ENCODE measurements at places on chromosomes 16 and 17.
A peak's percentile ranks its signal among the peaks of the same experiment; 100 is the strongest.

GRCh38 chr16:89194340-89195311 lies 5.7 kb downstream of the SLC22A31 start:
- DNase-seq = peak; percentile 24

DNA sequence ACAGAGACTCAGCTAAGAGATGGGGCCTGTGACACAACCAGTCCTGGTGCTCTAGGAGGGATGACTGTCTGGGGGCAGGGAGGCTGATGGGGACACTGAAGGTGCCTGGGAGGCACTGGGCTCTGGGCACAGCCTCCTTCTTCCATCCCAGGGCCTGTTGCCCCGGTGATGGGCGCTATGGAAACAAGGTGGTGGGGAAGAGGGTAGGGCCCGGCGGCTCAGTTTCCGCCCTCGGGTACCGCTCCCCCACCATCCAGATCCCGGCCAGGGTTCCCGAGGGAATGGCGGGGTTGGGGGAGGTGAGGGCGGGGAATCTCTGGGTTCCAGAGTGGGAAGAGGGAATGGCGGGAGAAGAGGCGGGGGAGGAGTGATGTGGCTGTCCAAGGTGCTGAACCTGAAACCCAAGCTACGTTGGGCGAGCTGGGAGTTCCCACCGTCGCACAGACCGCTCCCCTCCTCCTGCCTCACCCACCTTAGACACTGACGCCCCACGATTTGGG lies 981 bp downstream of the KCNH4 start:
- no peak for DNase-seq

DNA sequence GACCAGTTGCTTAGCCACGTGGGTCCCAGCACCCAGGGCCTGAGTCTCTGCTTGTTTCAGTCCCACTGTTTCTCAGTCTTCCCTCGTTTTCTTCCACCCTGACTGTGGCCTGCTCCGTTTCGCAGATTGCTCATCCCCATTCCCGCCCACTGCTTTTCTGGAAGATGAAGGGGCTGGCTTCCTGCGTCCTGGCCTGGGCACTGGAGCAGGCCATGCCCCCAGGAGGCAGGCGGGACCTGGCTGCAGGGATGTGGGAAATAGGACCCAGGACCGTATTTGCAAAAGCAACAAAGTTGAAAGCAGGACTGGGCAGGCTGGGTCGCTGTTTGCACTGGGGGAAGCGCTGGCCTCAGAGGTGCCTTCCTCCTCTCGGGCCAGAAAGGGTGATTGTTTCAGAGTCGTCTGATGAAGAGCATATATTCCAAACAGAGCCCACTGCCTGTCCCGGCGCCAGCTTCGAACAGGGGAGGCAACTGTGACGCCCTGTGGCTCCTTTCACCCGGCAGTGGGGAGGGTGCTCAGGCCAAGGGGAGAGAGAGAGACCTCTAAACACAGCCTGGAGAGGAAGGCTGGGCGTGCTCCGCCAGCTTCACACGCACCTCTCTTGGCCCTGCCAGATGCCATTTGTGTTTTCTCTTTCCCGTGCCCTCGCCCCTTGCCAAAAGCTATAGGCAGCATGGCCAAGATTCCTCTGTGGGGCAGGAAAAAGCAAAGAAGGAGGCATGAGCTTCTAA lies 108.6 kb downstream of the CMIP start:
- DNase-seq = no peak

DNA sequence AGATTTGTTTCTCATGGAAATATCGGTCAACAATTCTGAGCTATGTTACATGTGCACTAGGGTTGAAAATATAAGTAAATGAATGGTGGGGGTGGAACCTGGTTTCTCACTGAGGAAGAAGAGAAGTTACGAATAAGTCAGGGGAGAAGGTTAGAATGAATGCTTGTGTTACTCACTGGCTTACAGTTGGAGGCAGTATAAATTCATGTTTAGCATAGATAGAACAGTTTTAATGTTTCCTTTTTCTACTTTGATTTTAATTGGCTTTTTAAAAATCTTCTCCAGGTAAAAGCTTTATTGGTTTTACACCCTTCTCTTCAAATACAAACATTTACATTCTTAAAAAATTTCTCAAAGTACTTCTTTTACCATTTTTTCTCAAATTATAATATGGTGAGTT lies 1113.7 kb downstream of the CDH11 start:
- no peak for DNase-seq

DNA sequence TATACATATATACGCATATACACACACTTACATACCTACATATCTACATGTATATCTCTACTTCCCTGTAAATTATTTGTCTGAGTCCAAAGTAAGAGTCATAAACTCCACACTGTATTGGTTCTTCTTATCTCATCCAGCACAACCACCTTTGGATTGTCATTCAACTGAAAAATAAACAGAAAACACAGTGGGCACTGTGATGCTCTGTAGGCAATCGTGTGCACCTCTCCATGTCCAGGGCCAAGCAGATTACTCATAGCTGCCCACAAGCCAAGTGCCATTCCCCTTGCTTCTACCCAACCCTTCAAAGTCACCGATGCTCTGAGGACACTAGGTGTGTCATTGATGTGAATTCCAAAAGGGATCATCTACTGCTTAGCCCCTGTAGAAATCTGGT lies 12.9 kb upstream of the TEKT3 start:
- no peak for DNase-seq

- no peak for DNase-seq
Observed at GRCh38 chr17:76046064-76046463, 19.0 kb upstream of the EVPL start.

DNA sequence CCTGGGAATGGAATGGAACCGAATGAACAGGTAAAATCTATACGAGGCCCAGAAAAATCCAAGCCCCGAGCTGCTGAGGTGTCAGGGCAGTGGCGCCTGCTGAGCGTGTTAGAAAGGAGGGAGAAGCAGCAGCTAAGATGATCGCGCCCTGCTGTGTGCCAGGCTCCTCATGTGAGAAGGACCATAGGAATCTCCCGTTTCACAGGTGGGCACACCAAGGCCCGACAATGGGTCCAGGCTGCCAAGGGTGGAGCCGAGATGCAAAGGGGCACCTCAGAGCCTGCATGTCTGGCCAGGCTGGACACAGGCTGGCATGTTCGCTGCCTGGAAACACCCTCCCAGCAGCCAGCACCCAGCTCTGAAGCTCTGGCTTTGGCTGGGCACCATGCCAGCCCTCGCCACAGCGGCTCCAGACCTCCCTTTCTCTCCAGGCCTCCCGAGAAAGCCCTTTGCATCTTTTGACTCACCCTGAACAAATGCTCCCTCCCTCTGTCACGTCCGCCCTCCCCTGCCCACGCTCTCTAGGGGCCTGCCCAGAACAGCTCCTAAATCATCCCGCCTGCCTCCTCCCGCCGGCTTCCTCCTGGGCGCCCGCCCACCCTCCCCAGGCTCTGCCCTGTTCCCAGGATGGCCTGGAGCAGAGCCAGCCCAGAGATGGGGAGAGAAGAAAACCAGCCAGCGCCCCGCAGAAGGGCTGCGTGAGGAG lies 217.8 kb upstream of the GSE1 start:
- DNase-seq = no peak

- no peak for DNase-seq
Observed at GRCh38 chr17:19262650-19263631, 25.8 kb downstream of the EPN2 start.

- peak; percentile 27 for DNase-seq
Observed at GRCh38 chr17:47776330-47777197, 43.5 kb downstream of the TBX21 start.

- DNase-seq = no peak
Observed at GRCh38 chr17:17810084-17810894, 26.5 kb downstream of the SREBF1 start.

DNA sequence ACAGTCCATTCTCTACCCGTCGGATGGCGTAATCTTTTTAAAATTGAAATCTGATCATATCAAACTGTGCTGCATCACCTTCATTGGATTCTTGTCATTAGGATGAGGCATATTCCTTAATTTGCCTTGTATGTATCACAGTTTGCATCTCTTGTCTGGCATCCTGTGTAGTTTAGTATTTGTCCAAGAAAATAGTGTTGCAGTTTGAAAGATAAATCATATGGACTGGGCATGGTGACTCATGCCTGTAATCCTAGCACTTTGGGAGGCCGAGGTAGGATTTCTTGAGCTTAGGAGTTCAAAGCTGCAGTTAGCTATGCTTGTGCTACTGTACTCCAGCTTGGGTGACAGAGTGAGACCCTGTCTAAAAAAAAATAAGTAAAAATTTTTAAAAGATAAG lies 5.8 kb upstream of the RSL1D1 start:
- no peak for DNase-seq

DNA sequence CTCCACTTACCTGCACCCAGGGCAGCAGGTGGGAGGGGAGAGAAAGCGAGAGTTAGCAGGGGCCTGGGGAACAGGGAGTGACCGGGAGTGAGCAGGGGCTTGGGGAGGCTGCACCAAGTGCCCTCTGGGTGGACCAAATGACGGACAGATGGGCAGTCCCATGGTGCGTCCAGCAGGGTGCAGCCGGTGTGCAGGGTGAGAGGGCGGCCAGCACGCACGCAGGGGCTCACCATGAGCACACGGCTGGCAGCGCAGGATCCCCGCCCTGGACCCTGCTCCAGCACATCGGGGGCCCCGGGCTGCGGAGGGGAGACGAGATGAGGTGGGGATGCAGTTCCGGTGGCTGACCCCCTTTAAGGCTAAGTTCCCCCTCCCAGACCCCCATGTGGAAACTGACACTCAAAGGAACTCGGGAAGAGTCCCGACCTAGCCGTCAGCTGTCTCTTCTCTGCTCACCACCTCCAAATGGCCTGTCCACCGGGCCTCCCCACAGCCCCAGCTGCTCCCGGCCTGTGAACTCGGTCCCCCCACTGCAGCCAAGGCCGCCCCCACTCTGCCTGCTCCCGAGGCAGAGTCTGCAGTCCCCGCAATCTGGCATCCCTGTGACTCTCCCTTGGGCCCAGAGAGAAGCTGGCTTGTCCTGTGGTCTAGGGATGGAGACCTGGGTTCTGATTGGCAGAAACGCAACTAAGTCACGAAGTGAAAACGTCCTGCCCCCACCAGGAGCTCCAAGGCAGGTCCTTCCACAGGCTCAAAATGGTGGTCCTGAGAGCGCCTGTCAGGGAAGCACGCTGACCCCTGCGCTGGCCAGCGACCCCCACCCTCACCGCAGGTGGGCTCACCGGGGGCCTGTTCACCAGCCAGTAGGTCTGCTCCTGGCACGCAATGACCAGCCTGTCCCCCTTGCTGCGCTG lies 2.9 kb downstream of the RGS11 start:
- DNase-seq = no peak

- DNase-seq = peak; percentile 15
Observed at GRCh38 chr17:80703142-80703478, 158.5 kb downstream of the RPTOR start.

DNA sequence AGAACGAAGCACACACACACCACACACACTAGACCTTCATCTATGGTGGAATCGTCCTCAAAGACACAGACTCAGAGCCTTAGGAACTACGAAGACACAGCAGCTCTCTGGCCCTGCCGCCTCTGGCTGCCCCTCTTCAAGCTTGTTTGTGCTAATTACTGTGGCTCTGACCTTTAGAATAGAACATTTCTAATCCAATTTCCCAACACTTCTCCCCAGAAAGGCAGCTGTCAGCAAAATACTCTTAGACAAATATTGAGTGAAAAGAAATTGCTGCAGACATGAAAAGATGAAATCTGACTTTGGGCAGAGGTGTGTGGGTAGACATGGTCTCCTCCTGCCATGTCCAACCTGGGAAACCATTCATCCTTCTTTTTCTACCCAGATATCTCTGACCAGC lies 152.0 kb upstream of the DNAH9 start:
- no peak for DNase-seq

GRCh38 chr16:6682142-6682811 lies 650.4 kb upstream of the RBFOX1 start:
- no peak for DNase-seq

DNA sequence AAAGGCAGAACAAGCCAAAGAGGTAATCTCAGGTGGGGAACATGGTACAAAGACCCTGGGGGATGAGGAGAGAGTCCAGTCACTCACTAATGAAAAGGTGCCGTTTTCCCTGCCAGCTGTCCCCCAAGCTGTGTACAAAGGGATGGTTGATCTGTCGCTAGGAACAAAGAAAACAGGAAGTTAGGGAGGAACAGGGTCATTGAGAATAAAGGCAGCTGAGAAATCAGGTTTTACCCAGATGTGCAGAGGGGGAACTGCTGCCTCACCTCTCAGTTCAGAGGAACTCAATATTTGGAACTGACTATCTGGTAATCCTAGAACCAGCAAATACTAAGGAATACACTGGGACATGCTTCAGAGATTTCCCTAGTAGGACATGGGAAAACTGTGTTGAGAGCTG lies 1.5 kb downstream of the RSKR start:
- DNase-seq = no peak

DNA sequence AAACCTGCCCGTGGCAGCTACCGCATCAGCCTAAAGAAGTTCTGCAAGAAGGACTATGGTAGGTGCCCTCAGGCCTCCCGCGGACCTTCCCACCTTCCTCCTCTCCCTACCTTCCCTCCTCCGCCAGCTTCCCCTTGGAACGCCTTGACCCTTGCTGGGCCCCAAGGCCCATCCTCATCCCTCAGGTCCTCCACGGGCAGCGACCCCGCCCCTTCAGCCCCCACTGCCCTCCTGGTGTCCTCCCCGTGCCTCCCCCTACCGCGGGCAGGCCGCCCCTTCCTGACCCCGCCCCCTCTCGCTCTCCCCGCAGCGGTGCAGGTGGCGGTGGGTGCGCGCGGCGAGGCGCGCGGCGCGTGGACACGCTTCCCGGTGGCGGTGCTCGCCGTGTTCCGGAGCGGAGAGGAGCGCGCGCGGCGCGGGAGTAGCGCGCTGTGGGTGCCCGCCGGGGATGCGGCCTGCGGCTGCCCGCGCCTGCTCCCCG lies 1.4 kb upstream of the TBC1D24 start:
- DNase-seq = no peak

- DNase-seq = no peak
Observed at GRCh38 chr16:89907055-89907814, 11.4 kb upstream of the MC1R start.

DNA sequence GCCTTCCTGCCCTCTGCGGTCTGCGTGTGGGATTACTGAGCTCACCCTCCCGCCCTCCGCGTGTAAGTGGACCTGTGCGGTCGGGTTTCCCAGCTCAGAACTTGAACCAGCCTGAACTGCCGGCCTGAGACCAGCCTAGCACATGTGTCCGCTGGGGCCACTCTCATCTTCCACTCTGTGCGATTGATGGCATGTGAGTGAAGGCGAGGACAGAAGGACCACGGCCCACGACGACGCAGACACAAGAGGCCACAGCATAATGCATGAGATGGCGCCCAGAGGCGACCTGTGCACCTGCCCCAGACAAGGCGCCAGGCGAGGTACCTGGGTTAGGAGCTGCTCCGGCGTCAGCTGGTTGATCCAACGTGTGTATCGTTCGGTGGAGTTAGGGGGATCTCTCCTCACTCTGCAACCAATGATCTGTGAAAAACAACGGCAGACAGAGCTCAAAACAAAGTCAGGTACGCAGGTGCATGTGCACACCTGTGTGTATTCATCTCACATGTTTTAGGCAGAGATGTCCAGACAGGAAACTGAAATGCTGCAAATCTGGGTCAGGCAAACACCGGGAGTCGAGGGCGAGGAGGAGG lies 74.5 kb upstream of the METRNL start:
- DNase-seq = no peak

DNA sequence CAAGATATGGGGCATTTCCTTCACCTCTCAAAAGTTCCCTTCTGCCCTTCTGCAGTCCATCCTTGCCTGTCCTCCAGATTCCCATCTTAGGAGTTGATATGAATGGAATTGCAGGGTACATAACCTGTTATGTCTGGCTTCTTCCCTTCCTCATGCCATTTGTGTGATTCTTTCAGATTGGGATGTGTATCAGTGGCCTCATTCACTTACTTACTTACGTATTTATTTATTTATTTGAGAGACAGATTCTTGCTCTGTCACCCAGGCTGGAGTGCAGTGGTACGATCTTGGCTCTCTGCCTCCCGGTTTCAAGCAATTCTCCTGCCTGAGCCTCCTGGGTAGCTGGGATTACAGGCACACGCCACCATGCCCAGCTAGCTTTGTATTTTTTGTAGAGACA lies 6.2 kb upstream of the TMEM94 start:
- no peak for DNase-seq

All from CD8-positive, alpha-beta T cell (primary cell).